ENCODE measurements at places on chromosomes 5 and 9.

DNA sequence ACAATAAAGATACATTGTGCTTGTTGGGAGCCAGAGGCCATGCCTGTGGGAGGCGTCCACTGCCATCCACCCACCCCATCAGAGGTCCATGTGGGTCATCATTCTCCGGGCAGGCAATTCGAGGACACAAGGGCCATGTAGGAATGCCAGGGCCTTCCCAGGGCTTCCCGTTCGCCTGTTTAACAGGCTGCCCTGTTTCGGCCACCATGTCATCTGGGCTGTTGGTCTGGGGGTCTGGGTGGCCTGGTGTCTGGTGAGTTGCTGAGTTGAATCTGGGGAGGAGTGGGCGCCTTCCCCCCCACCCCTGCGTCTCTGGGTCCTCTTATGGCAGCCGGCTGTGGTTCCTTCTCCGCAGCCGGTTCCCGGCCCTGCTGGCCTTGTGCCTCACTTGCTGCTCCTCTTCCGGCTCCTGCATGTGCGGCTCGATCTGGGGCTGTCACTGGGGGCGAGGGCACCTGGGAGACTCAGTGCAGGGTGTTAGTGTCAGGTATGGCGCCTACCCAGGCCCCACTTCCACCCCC, 117.4 kb downstream of the WNK2 start:
- DNase-seq = no peak

GRCh38 chr9:111529787-111530186, 4.8 kb downstream of the ZNF483 start:
- DNase-seq = no peak

- DNase-seq = no peak
These were observed 2.9 kb upstream of the CSF2 start for GRCh38 chr5:132070460-132071337.

- DNase-seq = no peak
These were observed 1.4 kb downstream of the IQGAP2 start for GRCh38 chr5:76404223-76405211.

- DNase-seq = no peak
These were observed 14.2 kb downstream of the IL4 start for GRCh38 chr5:132687995-132688394.

DNA sequence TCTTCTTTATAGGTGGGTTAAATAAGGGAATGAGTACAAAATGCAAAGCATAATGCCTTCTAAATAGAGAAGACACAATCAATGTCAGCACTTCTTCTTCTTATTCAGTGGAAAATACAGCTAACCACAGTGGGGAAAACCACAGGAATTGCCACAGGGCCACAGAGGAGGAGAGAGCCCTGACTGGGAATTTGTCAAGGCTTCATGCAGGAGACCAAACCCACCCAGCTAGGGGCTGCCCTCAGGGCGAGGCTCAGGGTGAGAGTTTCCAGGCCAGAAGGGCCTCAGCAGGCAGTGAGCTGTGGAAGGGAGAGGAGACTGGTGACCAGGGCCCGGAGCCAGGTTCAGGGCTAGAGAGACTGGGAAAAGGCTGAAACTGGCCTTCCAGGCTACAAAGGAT, 279.1 kb downstream of the MSX2 start:
- no peak for DNase-seq

DNA sequence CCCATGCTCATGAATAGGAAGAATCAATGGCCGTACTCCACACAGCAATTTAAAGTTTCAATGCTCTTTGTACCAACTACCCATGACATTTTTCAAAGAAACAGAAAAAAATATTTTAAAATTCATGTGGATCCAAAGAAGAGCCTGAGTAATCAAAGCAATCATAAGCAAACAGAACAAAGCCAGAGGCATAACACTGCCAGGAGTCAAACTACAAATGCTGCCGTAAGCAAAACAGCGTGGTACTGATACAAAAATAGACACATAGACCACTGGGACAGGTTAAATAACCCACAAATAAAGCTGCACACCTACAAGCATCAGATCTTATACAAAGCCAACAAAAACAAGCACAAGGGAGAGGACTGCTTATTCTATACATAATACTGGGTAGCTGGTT, 107.7 kb downstream of the CHSY3 start:
- no peak for DNase-seq

DNA sequence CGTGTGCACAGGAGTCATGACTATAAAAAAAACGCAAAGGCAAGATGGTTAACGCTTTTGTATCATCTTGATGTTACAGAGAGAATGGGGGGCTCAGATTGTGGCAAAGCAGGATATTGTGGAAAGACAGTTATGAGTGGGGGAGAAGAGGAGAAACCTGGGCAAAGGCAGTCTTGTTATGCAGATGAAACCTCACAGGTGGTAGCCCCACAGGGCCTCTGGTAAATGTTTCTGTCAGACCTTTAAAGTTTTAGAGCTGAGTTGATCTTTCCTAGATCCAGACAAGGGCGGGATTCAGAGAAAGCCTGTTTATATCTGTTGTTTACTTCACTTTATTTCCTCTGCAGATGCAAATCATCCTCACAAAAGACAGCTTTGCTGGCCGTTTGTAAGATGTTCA, 55.2 kb downstream of the C9orf85 start:
- no peak for DNase-seq

DNA sequence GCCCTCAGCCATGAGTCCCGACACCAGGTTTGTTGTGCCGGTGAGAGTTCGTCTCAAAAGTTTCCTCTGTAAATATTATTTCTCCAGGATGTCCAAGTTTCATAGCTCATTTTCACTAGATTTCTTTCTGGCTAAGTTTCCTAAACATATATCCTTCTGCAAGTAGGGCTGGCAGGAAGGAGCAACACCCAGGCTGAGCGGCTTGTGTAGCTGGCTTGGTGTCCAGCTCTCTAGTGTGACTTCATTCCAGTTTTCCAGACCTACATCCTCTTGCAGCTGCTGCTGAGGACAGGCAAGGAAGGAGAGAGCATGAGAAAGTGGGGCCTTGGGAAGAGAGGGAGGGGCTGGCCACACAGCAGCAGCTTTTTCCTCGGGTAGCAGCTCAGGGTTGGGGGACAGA, 80.3 kb downstream of the FGF1 start:
- DNase-seq = no peak

DNA sequence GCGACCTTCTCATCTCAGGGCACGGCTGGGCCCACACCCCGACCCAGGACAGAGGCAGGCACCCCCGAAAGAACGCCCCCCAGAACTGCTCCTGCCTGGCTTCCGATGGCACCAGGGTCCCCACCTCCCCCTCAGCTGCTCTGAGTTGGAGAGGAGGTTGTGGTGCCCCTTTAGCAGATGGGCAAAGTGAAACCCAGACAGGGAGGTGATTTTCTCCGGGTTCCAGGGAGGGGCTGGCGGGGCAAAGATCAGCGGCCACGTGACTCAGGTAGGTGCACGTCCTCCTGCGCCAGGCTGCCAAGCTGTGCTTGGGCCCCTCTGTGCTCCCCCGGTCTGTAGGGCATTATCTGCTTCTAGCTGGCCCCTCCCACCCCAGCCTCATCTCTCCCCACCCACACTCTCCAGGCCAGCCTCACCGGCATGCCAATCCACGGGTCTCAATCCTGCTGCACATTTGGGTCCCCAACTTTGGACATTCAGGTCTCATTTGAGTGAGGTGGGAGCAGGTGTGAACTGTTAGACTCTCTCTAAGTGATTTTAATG, 85.1 kb upstream of the RAPGEF1 start:
- no peak for DNase-seq

DNA sequence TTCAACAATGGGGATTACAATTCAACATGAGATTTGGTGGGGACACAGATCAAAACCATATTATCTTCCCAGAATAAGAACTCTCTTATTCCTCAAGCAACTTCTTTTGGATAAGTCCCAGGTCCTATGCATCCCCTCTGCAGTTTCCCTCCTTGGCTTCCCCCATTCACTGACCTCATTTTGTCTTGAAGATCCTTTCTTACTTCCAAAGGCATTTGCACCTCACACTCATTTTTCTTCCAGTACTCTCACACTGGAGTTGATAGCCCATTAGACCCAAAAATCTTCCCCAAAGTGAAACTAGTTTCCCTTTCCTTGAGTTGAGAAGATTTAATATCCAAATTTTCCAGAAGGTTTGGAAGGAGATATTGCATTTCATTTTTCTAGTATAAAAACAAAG, 178.0 kb upstream of the DAPK1 start:
- no peak for DNase-seq

DNA sequence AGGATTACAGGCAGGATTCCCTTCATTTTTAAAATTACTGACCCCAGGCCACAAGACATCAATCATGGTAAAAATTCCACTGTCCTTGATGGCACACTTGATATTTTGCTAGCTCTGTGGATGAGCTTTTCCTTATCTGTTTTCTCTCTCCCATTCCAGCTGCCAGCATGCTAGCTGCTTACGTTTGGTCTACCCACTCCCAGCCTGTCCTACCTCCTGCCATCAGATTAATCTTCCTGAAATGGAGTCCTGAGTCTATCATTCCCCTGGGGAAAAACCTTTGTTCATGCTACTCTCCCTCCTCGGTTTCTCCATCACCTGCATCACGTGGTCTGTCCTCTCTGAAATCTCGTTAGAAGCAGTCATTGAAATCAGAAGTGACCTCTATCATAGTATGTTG, 108.9 kb downstream of the F2RL2 start:
- no peak for DNase-seq

DNA sequence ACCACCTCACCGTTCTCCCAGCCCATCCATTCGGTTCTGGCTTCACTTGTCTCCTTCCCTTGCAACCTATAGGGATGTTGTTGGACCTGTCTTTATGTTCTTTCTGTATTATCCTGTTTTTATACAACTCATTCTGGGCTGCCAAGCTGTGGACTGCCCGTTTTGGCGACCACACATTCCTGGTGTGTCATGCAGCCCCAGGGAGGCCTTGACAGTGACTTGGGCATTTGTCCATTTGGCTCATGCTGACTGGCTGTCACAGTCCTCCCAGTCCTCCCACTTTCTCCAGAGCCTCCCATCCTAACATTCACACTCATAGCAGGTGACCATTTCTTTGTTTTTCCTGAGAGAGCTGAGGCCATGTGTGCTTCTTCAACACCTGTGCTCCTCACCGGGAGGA, 136.4 kb downstream of the SLF1 start:
- DNase-seq = no peak

DNA sequence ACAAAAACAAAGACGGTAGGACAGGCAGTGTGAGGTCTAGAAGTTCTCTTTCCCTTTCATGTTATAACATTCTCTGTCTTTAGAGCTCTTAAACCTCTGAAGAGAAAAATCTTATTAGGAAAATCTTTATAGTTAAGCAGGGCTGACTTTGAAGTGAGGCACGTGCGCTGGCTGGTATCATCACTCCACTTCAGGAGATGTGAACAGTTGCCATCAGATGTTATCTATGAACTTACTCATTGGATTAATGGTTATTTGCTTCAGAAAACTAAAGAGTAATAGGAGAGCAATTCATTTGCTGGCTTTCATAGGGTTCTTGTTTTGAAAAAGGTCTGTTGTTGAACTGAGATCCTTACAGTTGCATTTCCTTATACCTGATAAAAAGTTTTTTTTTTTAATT, 25.7 kb downstream of the LRRTM2 start:
- no peak for DNase-seq

DNA sequence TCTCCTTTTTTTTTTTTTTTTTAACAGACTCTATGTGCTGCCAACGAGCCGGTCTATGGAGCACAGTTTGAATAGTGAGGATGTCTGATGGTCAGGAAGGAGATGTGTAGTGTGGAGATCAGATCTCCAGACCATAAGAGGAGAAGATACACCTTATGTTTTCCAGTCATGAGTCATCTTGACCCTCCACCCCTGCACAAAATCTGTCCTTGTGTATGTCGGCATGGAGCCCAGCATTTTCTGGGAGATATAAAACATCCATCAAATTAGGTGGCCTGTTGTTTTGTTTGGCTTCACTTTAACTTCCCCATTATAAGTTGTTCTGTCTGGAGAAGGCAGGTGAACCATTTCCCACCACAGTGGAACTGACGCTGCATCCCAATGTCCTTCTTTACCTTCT, 19.2 kb downstream of the SH3TC2 start:
- no peak for DNase-seq

- DNase-seq = no peak
These were observed 91.1 kb downstream of the MRPS27 start for GRCh38 chr5:72228960-72229359.

DNA sequence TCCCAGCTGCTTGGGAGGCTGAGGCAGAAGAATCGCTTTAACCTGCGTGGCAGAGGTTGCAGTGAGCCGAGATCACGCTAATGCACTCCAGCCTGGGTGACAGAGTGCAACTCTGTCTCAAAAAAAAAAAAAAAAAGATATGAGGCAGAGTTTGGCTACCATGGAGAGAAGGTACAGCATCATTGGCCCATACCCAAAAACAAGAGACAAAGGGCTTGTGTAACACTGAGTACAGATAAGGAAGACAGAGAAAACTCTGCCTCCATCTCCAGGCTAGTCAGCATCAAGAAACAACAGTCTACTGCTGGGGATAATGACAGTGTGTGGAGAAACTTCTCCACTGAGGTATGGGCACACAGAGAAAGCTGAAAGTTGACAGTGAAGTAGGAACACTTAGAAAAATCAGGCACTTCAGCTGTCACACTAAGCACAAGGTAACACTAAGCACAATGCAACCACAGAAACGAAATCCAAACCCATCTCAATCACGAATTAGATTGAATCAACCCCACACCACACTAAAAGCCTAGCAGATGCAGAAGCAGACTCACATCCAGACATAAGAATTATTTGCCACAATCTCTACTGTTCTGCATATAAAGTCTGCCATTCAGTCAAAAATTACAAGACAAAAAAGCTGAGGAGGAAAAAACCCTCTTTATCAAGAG, 10.5 kb downstream of the PJA2 start:
- DNase-seq = no peak

DNA sequence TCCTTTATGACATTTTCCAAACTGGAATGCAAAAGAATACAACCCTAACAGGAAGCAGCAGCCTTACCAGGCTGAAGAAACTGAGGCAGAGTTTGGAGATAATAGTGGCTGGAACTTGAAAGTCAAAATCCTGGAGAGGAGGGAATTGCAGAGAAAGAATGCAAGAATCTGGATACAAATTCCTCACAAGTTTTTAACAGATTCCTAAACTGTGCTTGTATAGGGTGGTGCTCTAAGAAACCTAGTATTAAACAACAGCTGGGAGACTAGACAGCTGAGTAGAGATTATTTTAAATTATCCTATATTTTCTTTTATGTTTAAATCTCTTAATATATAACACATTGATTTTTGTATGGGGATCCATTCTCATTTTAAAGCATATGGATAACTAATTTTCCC, 30.7 kb downstream of the INVS start:
- DNase-seq = no peak

DNA sequence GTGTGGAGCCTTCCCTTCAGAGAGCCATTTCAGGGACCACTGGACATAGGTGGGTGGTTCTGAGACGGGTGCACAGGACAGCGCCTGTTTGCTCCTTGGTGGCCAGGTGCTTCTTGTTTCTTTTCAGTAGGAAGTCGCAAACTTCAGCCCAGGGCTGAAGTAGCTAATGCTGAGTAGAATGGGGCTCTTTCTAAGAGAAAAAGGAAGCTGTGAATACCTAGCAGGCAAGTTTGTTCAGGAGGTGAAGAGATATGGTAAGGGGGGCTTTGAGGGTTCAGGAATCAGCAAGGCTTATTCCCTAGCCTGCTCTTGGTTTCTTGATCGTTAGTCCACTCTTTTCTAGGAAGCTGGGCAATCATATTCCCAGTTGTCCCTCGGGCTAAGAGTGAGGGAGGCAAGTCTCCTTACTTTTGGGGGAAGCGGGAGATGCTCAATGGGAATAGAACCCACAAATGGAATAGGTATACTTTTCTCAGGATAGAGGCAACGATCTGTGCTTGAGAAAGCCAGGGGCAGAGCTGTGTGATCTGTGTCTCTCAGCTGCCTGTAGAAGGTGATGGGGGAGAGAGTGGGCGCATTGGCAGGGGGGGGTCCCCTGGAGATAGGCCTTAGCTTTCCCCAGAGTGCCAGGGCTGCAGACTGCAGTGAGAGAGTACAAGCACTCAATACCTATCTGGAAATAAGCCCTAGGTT, 1.9 kb upstream of the PURA start:
- DNase-seq = no peak

- DNase-seq = no peak
These were observed 39.1 kb downstream of the COL23A1 start for GRCh38 chr5:178551059-178551458.

All from C1 segment of cervical spinal cord (tissue), 14 donors.